ENCODE measurements at places on chromosomes 7 and 10. TPM values are rescaled to one million over a fixed set of nuclear protein-coding genes. Genes with fewer than 3 reads are reported as not detected.
A peak's percentile ranks its signal among the peaks of the same experiment; 100 is the strongest.

DNA sequence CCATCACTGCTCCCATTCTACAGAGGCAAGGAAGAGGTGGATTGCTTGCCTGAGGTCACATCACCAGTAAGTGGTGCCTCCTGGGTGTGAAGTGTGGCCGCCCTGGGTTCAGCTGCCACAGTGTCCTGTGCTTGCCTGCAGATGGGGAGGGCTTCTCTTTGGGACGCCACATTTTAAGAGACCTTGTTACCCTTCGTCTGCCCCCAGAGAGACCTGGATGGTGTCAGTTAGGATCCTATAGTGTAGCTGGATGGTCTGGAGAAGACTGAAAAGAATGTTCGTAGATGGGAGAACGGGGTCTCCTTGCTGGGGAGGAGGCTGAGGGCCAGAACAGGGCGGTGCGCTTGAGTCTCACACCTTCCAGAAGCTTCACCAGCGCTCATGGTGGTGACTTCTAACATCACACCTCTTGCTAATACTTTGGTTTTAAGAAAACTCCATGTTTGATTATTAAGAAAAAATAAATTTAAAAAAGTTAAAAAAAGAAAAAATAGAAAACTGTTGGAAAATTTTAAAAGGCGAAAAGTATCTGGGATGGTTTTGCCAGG lies 2.3 kb downstream of the DOCK1 start:
- H3K27me3 ChIP-seq = no peaks in the 10 kb centered on the region
- H3K4me1 ChIP-seq = peaks cover 51% of the 10 kb centered on the region
- no peak for DNase-seq
- no peaks in the 10 kb centered on the region for H3K36me3 ChIP-seq
- no peak overlapping the region for H3K4me3 ChIP-seq
- H3K27ac ChIP-seq = peak overlapping the region; percentile 51

Gene PUS7
- 16.9 TPM for total RNA-seq

Gene ADARB2
- 3.4 TPM for total RNA-seq

DNA sequence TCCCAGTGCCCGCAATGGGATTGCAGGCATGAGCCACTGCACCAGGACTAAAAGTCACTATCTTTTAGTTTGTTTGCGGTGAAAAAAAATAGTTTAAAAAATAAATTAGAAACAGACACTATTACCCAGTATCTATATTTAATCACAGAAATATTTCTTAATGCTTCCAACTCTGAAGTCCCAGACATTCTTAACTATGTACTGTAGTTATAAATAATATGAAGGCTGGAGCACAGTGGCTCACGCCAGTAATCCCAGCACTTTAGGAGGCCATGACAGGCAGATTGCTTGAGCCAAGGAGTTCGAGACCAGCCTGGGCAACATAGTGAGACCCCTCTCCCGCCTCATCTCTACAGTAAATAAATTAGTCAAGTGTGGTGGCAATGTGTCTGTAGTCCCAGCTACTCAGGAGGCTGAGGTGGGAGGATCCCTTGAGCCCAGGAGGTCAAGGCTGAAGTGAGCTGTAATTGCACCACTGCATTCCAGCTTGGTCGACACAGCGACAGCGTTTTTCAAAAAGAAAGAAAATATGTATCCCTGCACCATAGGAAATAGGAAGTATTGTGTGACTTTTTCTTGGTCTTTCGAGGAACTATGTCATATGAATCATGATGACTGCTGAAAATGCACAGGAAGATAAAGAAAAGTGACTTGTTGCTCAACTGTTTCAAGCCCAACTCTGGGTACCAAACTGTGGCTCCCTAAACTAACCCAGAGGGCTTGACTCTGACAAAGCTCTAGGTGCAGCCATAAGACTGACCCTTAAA lies 74.9 kb upstream of the STEAP1B start:
- peaks cover 29% of the 10 kb centered on the region for H3K4me1 ChIP-seq
